ENCODE measurements at places on chromosomes 3 and 15.

- no peaks in the 10 kb centered on the region for H3K27me3 ChIP-seq
- peaks cover 33% of the 10 kb centered on the region for H3K4me1 ChIP-seq
- peak overlapping the region; percentile 80 for H3K27ac ChIP-seq
- H3K4me3 ChIP-seq, result no peak overlapping the region
Measured at GRCh38 chr15:64858021-64858575, 16.4 kb downstream of the PLEKHO2 start.

- H3K27ac ChIP-seq, result no peak overlapping the region
- H3K4me1 ChIP-seq, result no peaks in the 10 kb centered on the region
- no peak overlapping the region for H3K4me3 ChIP-seq
- H3K27me3 ChIP-seq, result no peaks in the 10 kb centered on the region
- H3K36me3 ChIP-seq, result no peaks in the 10 kb centered on the region
- no peak for DNase-seq
Measured at GRCh38 chr3:37885814-37886213, 24.1 kb downstream of the CTDSPL start.

DNA sequence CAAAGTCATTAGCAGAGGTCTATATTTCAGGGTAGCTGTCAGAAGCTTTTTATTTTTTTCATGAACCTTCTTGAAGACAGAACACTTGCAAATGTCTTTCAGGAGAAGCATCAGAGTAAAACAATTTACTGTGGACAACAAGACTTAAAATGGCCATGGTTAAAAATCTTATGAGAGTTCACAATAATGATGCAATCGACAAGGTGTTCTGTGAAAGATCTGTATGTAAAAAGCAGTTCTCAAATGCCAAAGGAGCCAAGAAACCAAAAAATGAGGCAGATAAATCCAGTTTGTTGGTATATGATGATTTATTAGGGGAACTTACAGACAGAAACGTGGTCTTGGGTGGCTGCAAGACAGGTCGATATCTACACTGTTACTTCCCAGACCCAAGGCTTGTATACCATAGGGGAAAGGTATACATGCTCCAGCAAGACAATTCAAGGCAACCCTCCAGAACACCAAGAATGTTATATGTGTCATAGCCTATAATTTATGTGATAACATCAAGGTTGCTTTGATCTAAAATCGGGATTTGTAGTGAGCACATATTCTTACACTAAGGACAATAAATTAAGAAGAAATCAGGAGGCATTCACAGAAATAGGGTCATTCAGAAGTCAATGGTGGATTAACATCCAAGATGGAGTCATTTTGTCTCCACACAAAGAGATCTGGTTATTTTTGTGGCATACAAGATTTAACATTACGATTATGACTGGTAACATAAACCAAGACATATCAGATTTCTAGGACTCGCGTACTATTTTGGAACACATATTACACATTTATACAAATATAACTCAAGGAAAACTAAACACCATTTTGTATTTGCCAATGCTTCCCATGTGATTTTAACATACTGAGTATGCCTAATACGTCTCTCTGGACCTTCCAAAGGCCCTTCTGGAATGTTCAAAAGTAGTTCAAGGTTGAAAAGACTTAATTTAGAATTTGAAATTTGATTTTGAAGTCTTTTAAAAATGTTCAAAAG is 316.4 kb downstream of the THSD4 start:
- no peaks in the 10 kb centered on the region for H3K27me3 ChIP-seq
- no peaks in the 10 kb centered on the region for H3K36me3 ChIP-seq
- no peak overlapping the region for H3K4me3 ChIP-seq
- no peak for DNase-seq
- no peaks in the 10 kb centered on the region for H3K4me1 ChIP-seq

DNA sequence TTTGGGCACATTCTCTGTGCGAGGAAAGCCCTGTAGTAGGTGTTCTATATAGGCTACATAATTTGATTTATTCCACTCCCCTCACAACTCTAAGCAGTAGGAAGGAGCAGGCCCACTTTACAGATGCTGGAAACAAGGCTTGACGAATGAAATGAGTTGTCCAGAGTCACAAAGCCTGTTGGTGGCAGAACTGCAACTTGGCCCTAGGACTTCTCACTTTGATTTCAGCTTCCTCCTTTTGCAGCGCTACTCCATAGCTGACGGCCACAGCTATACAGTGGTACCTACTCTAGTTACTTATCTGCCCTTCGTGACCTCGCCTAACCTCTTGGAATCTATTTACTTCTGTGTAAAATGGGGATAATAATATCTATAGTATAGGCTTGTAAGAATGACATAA is 2.5 kb upstream of the IRAK2 start:
- H3K36me3 ChIP-seq, result no peaks in the 10 kb centered on the region
- H3K27ac ChIP-seq, result no peak overlapping the region
- H3K4me1 ChIP-seq, result no peaks in the 10 kb centered on the region
- DNase-seq, result no peak

DNA sequence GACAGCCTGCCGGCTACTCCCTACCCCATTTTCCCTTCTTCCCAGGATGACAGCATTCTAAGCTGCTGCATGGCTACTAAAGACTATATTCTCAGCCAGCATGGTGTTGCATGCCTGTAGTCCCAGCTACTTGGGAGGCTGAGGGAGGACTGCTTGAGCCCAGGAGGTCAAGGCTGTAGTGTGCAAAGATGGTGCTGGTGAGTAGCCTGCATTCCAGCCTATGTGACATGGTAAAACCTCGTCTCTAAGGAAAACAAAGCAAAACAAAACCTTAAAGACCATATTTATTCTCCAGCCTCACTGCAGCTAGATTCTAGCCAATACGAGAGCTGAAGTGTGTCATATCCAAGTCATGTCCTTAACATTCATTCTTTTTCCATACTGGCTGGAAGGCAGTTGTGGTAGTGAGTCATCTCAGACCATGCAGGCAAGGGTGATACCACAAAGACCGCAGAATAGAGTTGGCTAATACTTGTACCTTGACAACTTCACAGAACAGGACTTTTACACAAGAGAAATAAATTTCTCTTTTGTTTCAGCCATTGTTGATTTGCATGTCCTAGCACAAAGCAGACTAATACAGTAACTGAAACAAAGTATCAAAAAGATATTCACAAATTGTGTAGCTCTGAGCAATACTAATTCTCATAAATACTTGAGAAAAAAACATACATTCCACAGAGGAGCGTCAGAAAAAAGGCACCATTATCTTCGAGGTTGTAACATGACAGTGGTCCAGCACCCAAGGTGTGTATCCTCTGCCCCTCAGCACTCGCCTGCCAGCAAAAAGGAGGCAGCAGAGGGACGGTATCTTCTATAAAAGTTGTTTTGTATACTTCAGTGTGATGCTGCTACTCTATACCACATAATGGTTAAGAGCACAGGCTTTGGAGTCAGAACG is 14.8 kb downstream of the PBRM1 start:
- H3K27ac ChIP-seq, result no peak overlapping the region
- no peaks in the 10 kb centered on the region for H3K27me3 ChIP-seq
- H3K36me3 ChIP-seq, result no peaks in the 10 kb centered on the region
- no peak for DNase-seq
- H3K4me1 ChIP-seq, result no peaks in the 10 kb centered on the region

DNA sequence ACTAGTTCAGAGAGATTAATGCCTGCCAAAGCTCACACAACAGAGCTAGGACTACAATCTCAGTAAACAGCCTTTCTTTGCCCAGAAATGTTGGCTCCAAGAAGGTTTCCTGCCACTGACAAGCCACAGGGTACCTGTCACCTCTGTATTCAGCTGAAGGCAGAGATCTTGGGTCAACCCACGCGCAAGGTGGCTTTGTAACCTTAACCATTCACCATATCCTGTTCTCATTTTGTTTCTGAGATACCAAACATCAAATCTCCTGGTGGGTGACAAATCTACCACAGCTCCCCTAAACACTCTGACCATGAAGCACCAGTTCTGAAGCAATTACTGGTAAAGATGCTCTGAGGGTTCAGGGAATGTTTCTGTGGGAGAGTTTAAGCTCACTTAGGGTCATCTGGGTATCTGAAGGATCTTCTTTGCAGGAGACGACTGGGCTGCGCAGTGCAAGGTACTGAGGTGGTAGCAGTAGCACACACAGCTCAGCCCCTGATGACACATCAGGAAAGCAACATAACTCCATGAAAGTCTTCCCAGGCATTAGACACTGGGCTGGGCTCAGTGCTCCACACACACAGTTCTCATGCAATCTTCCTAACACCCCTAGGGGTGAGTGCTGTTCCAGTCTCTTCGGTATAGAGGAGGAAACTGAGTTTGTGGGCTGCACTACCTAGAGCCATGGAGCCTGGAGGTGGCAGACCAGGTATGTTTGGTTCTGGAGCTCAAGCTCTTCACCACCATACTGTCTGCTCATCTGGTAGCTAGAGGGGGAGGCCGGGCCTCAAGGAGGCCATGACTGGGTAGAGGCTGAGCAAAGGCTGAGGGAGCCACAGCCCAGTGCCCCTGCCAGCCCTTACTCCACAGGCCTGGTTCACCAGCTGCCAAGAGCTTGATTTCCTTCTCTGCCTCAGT is 7.7 kb downstream of the CXCR6 start:
- peaks cover 18% of the 10 kb centered on the region for H3K4me1 ChIP-seq
- peak overlapping the region; percentile 8 for H3K27ac ChIP-seq
- no peak for DNase-seq
- no peaks in the 10 kb centered on the region for H3K27me3 ChIP-seq

DNA sequence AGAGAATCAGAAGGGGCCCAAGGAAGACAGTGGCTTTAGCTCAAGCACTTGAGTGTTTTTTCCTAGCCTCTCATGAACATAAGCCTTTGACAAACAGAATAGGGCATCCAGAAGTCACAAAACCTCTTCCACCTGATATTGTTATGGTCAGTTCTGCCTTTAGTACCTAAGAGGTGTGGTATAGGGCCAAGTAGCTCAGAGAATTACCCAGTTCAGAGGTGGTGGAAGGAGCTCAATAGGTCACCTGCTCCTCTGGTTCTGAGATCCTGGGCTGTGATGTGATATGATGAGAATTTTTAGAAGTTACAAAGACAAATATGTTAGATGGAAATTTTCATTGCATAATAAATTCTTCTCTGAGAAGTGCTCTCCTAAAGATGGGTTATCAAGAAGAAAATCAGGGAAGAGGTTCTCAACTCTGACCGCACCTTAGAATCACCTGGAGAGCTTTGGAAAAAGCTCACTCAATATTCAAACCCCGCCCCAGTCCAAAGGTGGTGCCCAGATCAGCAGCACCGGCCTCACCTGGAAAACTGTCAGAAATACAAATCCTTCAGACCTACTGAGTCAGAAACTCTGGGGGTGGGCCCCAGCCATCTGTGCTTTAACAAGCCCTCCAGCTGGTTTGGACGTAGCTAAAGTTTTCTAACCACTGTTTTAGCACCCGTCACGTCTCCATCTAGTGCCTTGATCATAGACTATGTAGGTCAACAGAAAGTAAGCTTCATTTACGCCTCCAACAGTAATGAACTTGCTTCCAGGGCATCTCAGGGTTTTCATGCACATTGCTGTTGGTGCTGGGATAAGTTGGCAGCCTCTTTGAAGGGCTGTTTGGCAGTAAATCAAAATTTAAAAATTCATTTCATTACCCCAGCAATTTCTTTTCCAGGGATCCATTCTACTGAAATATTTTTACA is 101.3 kb downstream of the MYH15 start:
- no peaks in the 10 kb centered on the region for H3K27me3 ChIP-seq
- H3K4me3 ChIP-seq, result no peak overlapping the region
- H3K36me3 ChIP-seq, result no peaks in the 10 kb centered on the region
- no peak overlapping the region for H3K27ac ChIP-seq
- DNase-seq, result no peak

DNA sequence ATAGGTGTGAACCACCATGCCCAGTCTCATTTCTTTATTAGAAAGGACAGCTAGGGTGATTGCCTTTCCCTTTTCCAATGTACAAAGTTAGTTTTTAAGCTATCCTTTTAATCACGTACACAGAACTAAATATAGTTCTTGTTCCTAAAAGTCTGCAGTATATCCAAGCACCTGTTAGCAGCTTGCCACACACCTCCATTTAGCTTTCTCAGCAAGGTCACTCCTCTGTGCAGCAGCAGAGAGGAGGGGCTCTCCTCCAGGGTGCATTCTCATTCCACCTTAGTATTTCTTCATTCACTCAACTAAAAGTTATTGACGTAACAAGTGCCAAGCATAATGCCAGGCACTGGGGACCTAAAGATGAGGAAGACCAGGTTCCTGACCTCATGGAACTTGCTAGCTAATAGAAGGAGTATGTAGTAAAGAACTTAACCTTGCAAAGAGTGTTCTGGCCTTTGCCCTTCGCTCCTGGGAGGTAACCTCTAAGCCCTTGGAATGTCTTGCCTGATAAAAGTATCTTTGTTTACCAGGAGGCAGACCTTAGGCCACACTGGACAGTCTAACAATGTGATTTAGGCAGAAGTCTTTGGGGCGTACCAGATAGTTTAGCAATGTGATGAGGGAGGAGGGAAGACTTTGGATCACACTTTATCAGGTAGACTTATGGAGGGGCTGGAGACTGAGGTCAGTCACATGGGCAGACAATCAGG is 12.7 kb upstream of the PTPN9 start:
- no peaks in the 10 kb centered on the region for H3K4me1 ChIP-seq
- H3K36me3 ChIP-seq, result no peaks in the 10 kb centered on the region
- H3K27ac ChIP-seq, result no peak overlapping the region

- no peaks in the 10 kb centered on the region for H3K36me3 ChIP-seq
- H3K4me3 ChIP-seq, result no peak overlapping the region
- no peaks in the 10 kb centered on the region for H3K27me3 ChIP-seq
- H3K27ac ChIP-seq, result no peak overlapping the region
- no peak for DNase-seq
Measured at GRCh38 chr3:46472736-46473135, 8.0 kb upstream of the LTF start.

- no peaks in the 10 kb centered on the region for H3K27me3 ChIP-seq
- DNase-seq, result no peak
Measured at GRCh38 chr15:56967336-56967735, 48.9 kb downstream of the TCF12 start.

DNA sequence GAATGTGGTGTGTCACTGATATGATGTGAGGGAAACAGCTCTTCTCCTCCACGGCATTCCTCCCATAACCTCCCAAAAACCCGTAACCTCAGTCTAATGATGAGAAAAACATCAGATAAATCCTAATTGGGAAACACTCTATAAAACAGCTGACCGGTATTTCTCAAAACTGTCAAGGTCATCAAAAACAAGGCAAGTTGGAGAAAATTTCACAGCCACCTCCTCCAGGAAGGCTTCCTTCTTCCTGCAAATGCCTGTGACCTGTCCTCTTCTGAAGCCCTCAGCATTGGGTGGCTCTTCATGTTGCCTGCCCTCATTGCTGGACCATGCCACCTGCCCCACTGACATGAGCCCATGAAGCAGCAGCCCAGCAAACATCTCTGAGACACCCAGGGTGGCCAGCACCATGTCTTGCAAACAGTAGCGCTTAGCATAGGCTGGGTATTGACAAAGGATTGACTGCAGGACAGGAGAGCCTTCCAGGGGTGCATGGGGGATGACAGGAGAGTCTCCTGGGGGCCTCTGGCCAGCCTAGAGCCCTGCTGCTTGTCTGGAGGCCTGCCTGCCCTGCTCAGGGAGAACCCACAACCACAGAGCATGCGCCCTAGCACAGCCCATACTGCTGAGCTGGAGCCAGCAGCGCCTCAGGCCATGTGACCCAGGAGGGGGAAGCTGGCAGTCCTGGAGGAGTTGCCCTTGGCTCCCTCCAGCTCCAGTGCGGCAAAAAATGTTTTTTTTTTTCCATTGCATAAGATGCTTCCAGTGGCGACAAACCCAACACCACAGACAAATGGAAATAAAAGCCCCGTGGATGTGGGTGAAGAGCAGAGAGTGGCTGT is 49.7 kb downstream of the XXYLT1 start:
- no peaks in the 10 kb centered on the region for H3K36me3 ChIP-seq
- DNase-seq, result peak; percentile 34

Data from uterus (tissue), 4 donors.